Right lobe of liver (tissue), 6 donors: ENCODE measurements at places on chromosomes 5 and 9.

DNA sequence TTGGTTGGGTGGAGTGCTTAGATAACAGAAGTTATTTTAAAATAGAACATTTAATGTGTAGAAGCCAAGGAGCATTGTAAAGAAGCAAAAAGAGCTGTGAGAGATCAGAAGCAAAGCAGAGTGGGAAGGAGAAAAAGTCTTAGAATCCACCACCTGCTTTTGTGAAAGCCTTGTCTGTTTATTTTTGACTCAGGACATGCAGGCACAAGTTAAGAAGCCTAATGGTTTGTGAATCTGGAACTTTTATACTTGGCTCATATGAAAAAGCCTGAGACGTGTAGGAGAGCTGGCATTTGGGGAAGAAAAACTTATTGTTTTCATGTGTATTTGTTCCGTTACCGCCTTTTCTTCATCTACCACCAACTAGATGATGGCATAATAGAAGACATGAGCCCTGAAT, 38.5 kb upstream of the ITGA2 start:
- no peak for DNase-seq

DNA sequence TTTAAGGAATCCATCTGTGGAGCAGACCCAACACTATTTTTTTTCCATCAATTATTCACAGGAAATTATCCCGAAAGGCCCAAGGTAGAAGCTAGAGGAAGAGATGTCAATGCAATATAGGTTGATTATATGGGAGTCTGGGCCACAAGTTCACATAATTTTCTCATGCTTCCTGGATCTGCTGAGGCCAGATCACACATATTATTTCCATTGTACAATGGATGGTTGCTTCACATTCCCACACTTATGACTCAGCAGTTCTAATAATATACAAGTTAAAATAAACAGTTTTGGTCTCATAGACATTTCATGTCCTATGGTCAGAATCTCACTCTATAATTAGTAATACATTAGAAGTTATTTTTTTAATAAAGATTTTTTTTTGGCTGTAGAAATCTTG, 66.0 kb upstream of the PTPRD start:
- DNase-seq = no peak

DNA sequence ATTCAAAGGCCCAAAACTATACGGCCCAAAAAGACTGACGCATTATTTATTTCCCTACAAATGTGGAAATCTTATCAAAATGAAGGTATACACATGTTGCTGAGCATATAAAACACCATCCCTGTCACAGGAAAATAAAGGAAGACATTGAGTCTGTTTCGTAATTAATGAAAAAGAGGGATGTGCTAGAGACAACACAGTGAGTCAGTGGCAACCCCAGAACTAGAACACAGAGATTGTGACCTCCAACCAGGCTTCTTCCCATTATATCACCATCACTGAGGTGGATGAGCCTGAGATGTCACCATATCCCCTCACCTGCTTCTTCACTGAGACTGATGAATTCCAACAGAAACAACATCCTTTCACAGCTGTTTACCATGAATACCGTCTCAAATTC, 3.8 kb downstream of the NDUFA8 start:
- DNase-seq = no peak

- no peak for DNase-seq
Observed at GRCh38 chr5:44747396-44747795, 61.4 kb upstream of the MRPS30 start.
